ENCODE measurements at places on chromosomes 2 and 18. TPM values are rescaled to one million over a fixed set of nuclear protein-coding genes. Genes with fewer than 3 reads are reported as not detected.

POTEJ gene
- not detected for total RNA-seq

DNA sequence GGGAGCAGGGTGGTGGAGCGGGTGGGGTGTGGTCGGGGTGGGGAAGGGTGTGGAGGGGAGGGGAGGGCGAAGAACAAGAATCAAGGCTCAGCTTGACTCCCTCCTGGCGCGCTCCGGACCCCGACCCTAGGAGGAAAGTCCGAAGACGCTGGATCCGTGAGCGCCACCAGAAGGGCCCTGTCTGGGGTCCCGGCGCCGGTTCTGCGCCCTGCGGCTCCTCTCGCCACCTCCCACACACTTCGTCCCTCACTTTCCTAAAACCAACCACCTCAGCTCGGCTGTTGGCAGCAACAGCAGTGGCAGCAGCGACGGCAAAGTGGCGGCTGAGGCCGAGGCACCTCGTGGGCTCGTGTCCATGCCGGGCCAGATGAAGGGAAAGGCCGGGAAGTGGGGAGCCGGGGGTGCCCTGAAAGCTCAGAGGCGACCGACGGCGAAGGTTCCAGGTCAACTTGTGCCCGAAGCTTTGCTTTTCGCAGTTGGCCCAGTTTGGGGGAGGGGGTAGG is 2.1 kb downstream of the KLHL14 start:
- no peaks in the 10 kb centered on the region for H3K36me3 ChIP-seq
- H3K27ac ChIP-seq: no peak overlapping the region
- peak overlapping the region; percentile 50 for H3K4me3 ChIP-seq
- H3K4me1 ChIP-seq: peaks cover 19% of the 10 kb centered on the region
- H3K27me3 ChIP-seq: no peaks in the 10 kb centered on the region

DNA sequence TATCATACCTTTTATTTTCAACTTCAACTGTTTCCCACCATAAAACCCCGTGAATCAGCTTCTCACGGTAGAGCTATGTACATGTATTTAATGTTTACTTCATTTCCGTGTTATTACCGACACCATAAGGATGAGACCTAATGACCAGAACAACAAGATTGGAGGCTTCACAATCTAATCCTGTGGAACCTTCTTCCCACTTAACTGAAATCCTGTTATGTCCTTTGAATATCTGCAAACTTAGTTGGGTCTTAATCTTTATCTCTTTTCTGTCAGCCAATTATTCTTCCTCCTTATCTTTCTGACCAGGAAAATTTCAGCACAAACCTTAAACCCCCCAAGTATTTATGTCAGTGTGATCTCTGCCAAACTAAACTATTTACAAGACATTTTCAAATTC is 214.4 kb downstream of the TMX3 start:
- DNase-seq: no peak
- no peak overlapping the region for H3K27ac ChIP-seq
- H3K4me3 ChIP-seq: no peak overlapping the region
- no peaks in the 10 kb centered on the region for H3K36me3 ChIP-seq

SMAD4 gene
- 113 TPM for total RNA-seq

- H3K27me3 ChIP-seq: no peaks in the 10 kb centered on the region
- H3K36me3 ChIP-seq: peaks cover 61% of the 10 kb centered on the region
- no peak for DNase-seq
- no peaks in the 10 kb centered on the region for H3K4me1 ChIP-seq
- H3K27ac ChIP-seq: no peak overlapping the region
These were observed 46.5 kb upstream of the NFU1 start for GRCh38 chr2:69483696-69484095.

STARD6 gene
- not detected for total RNA-seq

- no peak overlapping the region for H3K4me3 ChIP-seq
- H3K36me3 ChIP-seq: no peaks in the 10 kb centered on the region
- H3K27me3 ChIP-seq: no peaks in the 10 kb centered on the region
- no peak overlapping the region for H3K27ac ChIP-seq
- peaks cover 20% of the 10 kb centered on the region for H3K4me1 ChIP-seq
These were observed 42.0 kb upstream of the CREB1 start for GRCh38 chr2:207487650-207488311.

DNA sequence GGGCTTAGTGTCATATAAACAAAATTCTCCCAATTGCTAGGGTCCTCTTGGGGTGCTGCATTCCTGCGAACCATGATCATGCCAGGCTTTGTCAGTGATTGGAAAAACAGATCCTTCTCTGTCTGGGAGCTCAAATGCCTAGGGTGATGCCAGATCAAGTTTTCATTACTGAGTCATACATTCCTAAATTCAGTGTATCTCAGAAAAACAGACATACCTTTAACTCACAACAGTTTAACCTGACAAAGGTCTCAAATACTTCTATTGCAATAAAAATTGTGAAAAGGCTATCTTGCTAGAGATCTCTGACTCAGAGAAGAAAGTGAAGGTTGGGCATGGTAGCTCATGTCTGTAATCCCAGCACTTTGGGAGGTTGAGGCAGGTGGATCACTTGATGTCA is 86.9 kb downstream of the SH3YL1 start:
- DNase-seq: no peak
- no peak overlapping the region for H3K27ac ChIP-seq
- peaks cover 8% of the 10 kb centered on the region for H3K4me1 ChIP-seq
- H3K36me3 ChIP-seq: no peaks in the 10 kb centered on the region
- H3K4me3 ChIP-seq: no peak overlapping the region

Measured in esophagus muscularis mucosa (tissue), 4 donors.